ENCODE measurements at places on chromosomes 5 and 9.

DNA sequence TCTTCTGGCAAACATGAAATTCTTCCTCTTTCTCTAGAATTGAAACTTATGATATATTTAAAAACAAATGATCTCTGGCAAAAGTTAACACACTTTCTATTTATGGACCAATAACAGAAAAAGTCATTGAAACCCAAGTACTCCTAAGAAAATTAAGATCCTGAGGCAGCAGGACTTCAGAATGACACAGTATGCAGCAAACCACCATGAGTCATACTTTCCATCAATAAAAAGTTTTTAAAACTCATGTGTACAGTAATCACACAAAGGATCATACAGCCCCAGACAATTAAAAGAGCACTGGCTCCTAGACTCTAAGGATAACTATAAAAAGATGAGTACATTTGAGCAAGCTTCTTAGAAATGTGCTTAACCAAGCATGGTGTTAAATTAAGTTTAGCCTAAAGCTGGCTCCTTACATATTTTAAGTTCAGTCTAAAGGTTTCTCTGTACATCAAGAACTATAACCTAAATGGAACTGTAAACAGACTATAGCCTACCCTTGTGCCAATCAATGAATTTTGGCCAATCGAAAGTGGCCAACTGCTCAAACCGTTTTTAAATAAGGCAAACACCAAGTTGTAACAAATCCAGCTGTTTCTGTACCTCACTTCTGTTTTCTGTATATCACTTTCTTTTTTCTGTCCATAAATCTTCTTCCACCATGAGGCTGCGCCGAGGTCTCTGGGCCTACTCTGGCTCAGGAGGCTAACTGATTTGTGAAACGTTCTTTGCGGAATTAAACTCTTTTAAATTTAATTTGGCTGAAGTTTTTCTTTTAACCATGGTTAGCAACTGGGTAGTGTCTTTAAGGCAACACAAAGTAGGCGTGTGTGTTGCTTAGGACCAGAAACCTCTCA is 232.1 kb upstream of the PIK3R1 start:
- peaks cover 49% of the 10 kb centered on the region for H3K4me1 ChIP-seq
- no peaks in the 10 kb centered on the region for H3K27me3 ChIP-seq
- no peaks in the 10 kb centered on the region for H3K36me3 ChIP-seq
- no peak overlapping the region for H3K4me3 ChIP-seq
- DNase-seq, result no peak

GRCh38 chr9:76667521-76667957 is 96.7 kb upstream of the PCA3 start:
- no peaks in the 10 kb centered on the region for H3K27me3 ChIP-seq
- H3K27ac ChIP-seq, result no peak overlapping the region
- no peak for DNase-seq
- H3K36me3 ChIP-seq, result no peaks in the 10 kb centered on the region
- no peaks in the 10 kb centered on the region for H3K4me1 ChIP-seq

GRCh38 chr5:13480834-13481233 is 463.7 kb downstream of the DNAH5 start:
- H3K4me3 ChIP-seq, result no peak overlapping the region
- H3K27me3 ChIP-seq, result no peaks in the 10 kb centered on the region
- H3K4me1 ChIP-seq, result no peaks in the 10 kb centered on the region
- DNase-seq, result no peak

- no peaks in the 10 kb centered on the region for H3K27me3 ChIP-seq
- peaks cover 49% of the 10 kb centered on the region for H3K4me1 ChIP-seq
- no peak overlapping the region for H3K4me3 ChIP-seq
- no peaks in the 10 kb centered on the region for H3K36me3 ChIP-seq
- no peak overlapping the region for H3K27ac ChIP-seq
- DNase-seq, result no peak
Measured at GRCh38 chr9:95167998-95168397, 149.5 kb downstream of the FANCC start.

- H3K27me3 ChIP-seq, result no peaks in the 10 kb centered on the region
- H3K4me1 ChIP-seq, result peaks cover 62% of the 10 kb centered on the region
- no peak overlapping the region for H3K4me3 ChIP-seq
Measured at GRCh38 chr9:91784673-91785446, 165.2 kb downstream of the ROR2 start.

DNA sequence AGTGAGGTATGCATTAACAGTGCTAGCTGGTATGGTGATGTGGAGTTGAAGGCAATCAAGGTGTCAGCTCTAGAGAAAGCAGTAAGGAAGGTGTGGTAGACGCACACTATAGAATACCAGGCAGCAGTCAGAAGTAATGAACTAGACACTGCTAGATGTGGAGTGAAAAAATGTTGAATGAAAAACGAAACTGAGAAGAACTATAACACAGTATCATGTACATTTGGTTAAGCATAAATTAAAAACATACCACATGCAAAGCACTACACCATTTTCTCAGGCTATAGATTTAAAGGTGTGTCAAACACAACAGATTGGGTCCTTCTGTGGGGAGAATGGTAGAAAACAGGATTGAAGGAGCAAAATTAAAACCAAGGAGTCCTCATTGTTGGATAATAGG is 15.4 kb downstream of the ZNF622 start:
- H3K4me1 ChIP-seq, result peaks cover 2% of the 10 kb centered on the region
- H3K36me3 ChIP-seq, result peaks cover 65% of the 10 kb centered on the region
- H3K4me3 ChIP-seq, result no peak overlapping the region
- H3K27me3 ChIP-seq, result no peaks in the 10 kb centered on the region
- no peak for DNase-seq

DNA sequence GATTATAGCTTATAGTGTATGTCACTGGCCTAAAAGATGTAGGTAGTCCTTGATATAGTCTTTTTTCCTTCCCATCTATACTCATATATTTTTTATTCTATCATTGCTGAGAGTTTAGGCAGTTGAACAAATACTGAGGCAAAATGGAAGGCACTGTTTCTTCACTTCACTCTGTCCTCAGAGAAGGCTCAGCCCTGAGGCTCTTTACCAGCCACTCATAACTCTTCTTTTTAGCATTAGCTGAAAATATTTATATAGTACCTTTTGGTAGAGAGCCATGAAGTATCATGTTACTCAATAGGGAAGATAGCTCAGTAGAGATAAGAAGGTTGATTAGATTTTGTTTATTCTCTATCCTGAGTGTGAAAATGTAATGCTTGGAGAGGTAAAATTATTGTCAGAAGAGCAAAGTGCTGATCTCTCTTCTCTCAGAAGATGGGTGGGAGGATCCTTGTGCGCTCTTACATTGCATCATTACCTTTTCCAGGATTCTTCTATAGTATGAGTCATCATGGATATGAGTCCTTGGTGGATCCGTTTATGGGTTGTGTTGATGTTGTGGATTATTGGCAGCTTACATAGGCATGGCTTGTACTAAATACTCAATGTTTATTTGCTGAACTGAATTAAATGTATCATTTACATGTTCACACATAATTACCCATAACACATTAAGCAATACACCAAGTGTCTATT is 88.1 kb downstream of the ANXA1 start:
- no peaks in the 10 kb centered on the region for H3K36me3 ChIP-seq
- no peak overlapping the region for H3K27ac ChIP-seq
- H3K27me3 ChIP-seq, result no peaks in the 10 kb centered on the region
- no peaks in the 10 kb centered on the region for H3K4me1 ChIP-seq
- no peak overlapping the region for H3K4me3 ChIP-seq

- H3K27ac ChIP-seq, result no peak overlapping the region
- H3K27me3 ChIP-seq, result no peaks in the 10 kb centered on the region
- no peak overlapping the region for H3K4me3 ChIP-seq
- H3K4me1 ChIP-seq, result no peaks in the 10 kb centered on the region
Measured at GRCh38 chr5:152144556-152144955, 219.9 kb upstream of the GLRA1 start.

- H3K4me3 ChIP-seq, result no peak overlapping the region
- DNase-seq, result no peak
- peaks cover 10% of the 10 kb centered on the region for H3K4me1 ChIP-seq
- no peaks in the 10 kb centered on the region for H3K27me3 ChIP-seq
Measured at GRCh38 chr9:25117791-25118190, 560.5 kb downstream of the TUSC1 start.

- no peak overlapping the region for H3K4me3 ChIP-seq
- H3K4me1 ChIP-seq, result peaks cover 19% of the 10 kb centered on the region
Measured at GRCh38 chr9:93110311-93110855, 14.4 kb downstream of the CARD19 start.

DNA sequence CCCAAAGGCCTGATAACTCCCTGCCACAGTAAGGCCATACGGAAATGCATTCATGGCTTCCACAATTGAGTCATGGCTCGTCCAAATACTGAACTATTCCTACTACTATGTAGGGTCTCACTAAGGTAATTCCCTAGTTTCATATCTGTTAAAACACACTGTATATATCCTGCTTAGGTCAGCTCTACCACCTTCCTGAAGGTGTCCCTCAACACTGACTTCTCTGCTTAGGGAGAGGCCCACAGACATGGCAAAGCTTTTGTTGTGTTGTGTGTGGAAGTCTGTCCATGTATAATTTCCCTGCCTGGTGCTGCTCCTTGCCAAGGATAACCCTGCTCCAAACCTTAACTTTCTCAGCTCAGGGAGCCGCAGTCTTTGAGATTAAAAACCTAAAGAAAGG is 60.4 kb downstream of the GIN1 start:
- no peaks in the 10 kb centered on the region for H3K4me1 ChIP-seq
- H3K27me3 ChIP-seq, result no peaks in the 10 kb centered on the region
- H3K4me3 ChIP-seq, result no peak overlapping the region
- no peak overlapping the region for H3K27ac ChIP-seq
- no peak for DNase-seq

- H3K4me3 ChIP-seq, result no peak overlapping the region
- H3K27me3 ChIP-seq, result no peaks in the 10 kb centered on the region
- no peak for DNase-seq
Measured at GRCh38 chr5:14685757-14686156, 21.2 kb downstream of the OTULIN start.

DNA sequence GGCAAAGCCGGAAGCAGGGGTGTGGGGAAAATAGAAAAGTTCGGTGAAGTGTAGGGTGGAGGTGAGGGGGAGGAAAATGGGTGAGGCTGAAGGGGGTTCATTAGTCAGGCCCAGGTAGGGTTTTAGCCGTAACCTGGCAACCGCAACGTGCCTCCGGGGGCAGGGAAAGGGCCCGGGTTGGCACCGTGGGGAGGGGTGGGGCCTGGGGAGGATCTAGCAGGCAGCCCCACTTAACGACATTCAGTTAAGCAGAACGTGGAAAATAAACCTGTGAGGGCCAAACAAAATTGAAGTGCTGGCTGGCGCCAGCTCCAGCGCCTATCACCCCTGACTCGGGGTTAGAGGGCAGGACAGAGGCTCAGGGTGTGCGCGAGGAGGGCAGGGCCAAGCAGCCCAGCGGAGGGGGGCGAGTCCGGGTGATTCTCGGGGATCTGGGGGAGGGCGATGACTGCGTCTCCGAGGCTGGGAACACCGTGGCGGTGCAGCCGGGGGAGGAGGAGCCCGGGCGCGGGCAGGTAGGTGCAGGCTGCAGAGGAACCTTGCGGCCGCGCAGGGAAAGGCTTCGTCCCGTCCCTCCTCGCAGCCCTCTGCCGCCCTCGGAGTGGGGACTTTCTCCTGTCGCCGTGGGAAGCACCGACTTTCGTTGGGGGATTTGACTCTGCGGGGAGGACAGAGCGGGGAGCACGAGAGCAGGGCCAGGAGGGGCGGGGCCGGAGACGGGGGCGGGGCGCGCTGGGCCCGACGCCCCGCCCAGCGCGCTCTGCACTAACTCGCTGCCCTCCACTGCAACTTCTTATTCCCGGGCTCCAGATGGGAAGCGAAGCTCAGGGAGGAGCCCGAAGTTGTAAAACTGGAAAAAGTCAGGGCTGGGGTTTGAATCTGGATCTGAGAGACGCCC is 5.1 kb downstream of the RGS14 start:
- H3K4me3 ChIP-seq, result peak overlapping the region; percentile 53
- peaks cover 55% of the 10 kb centered on the region for H3K4me1 ChIP-seq
- no peaks in the 10 kb centered on the region for H3K36me3 ChIP-seq
- H3K27ac ChIP-seq, result peak overlapping the region; percentile 39
- H3K27me3 ChIP-seq, result no peaks in the 10 kb centered on the region
